ENCODE measurements at places on chromosomes 2 and 18.

GRCh38 chr2:157593411-157593810, 35.3 kb downstream of the ACVR1C start:
- no peak for DNase-seq

GRCh38 chr2:70930371-70931329, 5.0 kb upstream of the ATP6V1B1 start:
- DNase-seq = no peak

GRCh38 chr2:230347659-230348305, 20.8 kb downstream of the SP140L start:
- no peak for DNase-seq

DNA sequence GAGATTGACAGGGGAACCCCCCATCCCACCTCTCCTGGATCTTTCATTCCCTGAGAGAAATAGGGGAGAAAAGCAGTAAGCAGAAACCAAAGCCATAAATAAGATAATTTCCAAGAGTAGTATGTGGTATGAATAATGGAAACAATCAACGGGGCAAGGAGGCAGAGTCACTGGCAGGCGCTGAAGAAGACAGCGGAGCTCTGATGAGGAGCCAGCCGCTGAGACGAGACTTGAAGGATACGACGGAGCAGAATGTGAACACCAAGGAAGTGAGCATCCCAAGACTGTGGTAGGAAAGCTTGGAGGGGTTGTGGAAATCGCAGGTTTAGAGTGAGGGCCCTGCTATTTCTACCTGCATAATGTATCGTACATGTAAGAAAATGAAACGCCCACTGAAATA, 93.6 kb upstream of the CBLN2 start:
- DNase-seq = no peak

DNA sequence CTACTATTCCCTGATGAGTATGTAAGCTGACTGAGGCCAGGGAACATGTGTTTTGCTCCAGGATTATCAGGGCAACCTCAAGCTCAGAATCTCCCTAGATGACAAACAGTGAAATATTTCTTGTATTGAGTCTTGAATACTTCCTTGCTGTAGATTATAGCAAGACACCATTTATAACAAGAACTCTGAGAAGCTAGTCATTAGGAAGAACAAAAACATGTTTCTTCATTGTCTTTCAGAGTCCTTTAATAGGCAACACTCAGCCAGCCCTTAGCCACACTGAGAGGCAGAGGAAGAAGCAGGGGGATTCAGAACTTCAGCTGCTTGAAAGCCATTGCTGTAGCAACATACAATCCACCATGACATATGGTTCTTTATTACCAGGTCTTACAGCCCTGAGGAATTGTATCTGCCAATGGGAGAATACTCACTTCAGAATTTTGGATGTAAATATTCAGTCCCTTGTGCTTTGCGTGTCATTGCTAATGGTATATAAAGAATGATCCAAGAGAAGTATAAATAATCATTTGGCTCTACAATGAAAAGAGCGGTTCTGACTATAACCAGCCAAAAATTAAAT, 117.5 kb upstream of the NCKAP5 start:
- DNase-seq = no peak

DNA sequence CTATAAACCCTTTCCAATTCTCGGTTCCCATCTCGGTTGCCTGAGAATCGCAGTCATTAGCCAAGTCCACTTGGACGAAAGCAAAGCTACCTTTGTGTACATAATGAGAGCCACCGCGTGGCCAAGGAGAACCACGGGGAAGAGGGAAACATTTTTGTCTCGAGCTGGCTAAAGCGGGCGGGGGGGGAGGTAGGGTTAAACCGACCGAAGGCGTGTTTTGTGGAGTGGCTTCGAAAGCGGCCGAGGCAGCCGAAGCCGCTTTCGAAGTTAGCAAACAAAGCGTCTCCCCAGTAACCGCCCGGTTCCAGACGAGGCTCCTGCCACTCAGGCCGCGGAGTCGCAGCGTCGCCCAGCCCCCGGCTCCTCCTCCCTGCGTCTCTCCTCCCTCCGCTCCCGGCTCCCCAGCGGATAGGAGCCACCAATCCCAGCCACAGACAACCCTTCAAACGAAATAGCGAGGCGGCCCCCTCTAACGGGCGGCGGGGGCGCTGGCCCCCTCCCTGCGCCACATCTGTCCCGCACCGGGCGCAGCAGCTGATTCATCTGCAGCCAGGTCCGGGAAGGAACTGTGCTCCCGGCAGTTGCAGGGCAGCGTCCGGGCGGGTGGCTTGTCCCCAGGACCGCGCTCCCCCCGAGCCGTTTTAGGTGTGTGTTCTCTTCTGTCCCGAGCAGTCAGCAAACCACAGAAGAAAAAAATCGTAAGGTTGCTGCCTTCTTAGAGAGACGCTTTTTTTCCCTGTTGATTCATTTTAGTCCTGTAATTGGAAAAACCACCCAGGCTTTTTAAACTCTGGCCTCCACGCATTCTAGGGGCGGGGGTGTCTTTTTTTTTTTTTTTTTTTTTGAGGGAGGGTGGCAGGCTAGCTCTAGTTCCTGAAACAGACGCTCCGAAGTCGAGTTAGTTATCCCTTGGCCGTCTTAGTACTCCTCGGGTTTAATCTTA, 1.8 kb upstream of the TGIF1 start:
- DNase-seq = no peak

DNA sequence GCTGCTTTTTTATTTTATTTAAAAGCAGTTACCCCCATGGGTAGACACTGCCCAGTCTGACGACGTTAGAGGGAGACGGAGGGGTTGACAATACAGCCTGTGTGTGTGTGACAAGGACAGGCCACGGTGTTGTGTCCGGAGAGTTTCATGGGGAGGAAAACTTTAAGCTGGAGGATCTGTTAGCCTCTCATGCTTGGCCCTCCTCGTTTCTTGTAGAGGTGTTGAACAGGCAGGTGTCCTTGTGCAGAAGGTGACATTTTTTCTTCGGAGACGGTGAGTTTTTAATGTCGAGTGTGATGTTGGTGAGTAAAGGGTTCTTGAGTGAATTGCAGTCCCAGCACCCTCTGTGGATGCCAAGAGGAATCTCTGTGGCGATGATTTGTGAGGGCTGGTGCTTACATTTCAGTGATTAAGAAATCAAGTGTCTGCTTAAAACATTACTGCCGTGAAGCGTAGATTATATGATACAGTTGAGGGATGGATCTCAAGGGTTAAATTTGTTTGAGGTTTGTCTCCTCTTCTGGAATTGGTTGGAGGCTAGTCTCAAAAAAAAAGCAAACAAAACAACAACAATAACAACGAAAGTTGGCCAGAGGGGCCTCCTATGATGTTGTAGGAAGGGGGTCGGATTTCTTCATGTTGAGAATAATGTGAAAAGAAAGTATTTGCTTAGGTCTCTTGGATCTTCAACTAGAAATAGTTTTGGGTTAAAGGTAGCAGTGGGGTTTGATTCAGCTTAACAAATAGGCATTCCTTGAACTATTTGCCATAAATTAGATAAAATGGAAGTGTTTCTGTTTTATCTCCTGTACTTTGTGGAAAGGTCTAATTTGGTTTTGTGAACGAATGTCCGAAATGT, 1.6 kb downstream of the NCOA1 start:
- DNase-seq = no peak

GRCh38 chr2:140526575-140526974, 1604.2 kb downstream of the LRP1B start:
- DNase-seq = no peak

GRCh38 chr2:162403884-162404283, 60.0 kb downstream of the GCA start:
- DNase-seq = no peak

- DNase-seq = no peak
Measured at GRCh38 chr2:12728221-12728777, 11.6 kb downstream of the TRIB2 start.

DNA sequence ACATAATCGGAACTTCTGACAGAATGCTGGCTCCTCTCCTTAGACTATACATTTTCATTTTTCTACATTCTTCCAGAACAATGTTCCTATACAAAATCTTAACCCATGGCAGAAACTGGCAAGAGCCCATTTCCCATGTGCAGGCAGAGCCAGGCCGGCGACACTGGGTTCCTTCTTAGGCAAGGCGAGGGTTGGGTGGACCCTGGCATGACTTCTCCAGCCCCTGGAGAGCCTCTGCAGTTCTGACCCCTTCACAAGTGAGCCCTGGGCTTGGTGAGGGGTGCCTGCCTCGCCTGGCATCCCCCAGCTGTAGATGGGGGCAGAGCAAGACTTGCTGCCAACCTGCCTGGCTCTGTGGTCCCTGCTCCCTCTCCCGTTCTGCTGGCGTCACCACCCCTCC, 5.0 kb downstream of the GYPC start:
- DNase-seq = no peak

DNA sequence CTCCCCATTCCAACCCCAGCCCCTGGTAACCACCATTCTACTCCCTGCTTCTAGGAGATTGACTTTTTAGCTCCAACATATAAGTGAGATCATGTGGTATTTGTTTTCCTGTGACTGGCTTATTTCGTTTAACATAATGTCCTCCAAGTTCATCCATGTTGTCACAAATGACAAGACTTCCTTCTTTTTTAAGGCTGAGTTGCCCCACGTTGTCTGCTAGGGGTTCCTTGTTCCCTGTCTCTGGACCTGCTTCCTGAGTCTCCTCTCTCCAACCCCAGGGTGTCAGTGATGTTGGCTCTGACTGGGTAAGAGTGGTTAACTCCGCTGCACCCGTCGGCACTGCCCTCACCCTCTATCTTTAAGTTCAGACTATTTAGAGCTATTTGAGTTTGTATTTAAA, 175.2 kb downstream of the SH3RF3 start:
- DNase-seq = no peak

GRCh38 chr2:205511221-205511620, 171.1 kb upstream of the NRP2 start:
- DNase-seq = no peak

DNA sequence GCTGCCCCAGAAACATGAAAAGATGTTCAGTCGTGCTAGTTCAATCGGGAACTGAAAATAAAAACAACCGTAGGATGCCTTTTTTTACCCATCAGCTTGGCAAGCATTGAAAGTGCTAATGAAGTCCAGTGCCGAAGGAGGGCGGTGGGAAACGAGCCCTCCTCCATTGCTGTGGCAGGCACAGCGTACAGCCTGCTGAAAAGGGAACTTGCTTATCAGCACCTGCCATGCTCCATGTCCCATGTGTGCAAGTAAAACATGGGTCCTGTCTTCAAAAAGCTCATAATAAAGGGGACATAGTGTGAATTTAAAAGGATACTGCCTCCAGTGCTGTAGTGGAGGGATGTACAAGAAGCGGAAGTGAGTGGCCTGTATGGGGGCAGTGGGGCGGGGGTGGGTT, 82.4 kb downstream of the ARMC9 start:
- DNase-seq = no peak

DNA sequence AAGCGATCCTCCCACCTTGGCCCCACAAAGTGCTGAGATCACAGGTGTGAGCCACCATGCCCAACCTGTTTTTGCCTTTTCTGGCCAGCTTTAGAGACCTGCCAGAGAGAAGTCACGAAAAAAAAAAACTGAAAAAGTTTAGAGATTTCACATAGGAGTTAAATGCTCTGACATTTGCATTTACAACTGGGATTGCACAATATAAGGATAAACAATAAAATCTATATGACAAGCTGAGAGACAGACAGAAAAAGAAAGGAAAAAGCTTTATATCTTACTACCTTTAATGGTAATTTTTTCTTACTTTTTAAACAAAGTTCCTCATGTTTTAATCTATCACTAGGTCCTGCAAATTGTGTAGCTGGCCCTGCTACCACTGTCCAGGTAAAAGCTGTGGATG, 466.5 kb downstream of the TXNL1 start:
- no peak for DNase-seq

- peak; percentile 67 for DNase-seq
Measured at GRCh38 chr2:169528271-169528701, 18.8 kb downstream of the KLHL41 start.

GRCh38 chr2:16635791-16636699, 29.6 kb downstream of the CYRIA start:
- DNase-seq = no peak

- DNase-seq = no peak
Measured at GRCh38 chr2:171939743-171940071, 17.4 kb downstream of the HAT1 start.

- no peak for DNase-seq
Measured at GRCh38 chr2:235216901-235217300, 265.1 kb downstream of the SH3BP4 start.

- no peak for DNase-seq
Measured at GRCh38 chr2:127420039-127420864, 2.0 kb downstream of the PROC start.

DNA sequence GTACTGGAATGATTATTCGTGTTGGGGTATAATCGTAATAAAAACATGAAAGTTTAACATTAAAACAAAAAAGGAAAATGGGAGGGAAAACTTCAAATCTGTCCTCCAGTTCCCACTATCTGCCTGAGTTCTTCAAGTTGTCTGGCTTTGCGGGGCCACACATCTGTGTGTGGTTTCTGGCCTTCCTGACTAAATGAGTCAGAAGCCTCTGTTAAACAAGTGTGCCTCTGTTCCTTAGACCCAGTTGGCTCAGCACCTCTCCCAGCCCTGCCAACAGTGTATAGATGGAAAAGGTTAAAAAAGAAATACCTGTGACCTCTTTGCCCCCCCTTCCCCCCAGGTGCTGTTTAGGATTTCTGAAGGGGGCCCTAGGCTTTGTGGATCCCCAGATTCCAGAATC, 30.2 kb downstream of the XDH start:
- DNase-seq = no peak

DNA sequence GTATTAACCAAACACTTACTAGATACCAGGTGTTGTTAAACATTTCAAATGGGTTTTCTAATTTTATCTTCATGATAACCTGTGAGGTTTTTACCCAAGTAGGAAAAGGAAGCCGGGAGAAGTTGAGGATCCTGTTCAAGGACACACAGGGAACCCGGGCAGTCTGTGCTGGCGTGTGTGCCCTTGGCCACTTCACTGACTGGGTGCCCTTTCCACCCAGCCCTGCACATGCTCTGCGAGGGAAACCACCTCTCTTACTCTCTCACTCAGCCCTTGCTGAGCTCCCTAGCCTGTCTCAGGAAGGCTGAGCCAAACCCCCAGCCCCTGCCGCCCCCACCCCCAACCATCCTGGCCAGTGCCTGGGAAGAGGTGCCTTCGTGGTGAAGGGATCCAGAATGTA, 51.8 kb downstream of the TEX44 start:
- no peak for DNase-seq

- DNase-seq = no peak
Measured at GRCh38 chr2:171479154-171479814, 43.0 kb upstream of the CYBRD1 start.

Measured in iPS DF 6.9 (cell line).